ENCODE measurements at places on chromosomes 3 and 15.

GRCh38 chr3:40504636-40505430, 1.0 kb upstream of the ZNF620 start:
- DNase-seq, result no peak

GRCh38 chr3:1197051-1197450, 104.2 kb downstream of the CNTN6 start:
- no peak for DNase-seq

DNA sequence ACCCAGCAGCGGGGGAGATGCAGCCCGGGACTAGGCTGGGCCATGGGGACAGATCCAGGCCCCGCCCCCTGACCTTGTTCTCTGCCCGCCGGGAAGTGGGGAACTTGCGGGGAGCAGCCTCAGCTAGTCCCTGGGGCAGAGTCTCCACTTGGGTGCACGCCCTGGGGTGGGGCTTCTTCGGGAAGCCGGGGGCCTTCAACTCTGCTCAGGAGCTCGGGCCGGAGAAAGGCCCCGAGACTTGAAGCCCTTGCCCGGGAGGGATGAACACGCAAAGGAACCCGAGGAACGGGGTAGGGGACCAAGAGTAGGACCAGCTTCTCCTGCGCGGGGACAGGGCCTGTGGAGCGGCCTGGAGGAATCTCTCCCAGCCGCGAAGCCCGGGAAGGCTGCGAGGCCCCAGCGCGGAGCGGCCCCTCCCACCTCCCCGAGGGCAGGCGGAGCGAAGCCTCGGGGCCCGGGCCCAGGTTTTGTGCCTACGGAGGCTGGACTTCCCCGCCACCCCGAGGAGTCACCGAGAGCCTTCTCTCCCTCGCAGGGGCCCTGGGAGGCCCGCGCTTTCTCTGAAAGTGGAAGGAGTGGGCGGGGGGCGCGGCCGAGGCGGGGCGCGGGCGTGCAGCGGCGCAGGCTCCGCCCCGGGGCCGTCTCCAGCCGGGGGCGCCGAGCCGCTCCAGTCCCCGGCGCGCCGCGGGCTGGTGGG, at the start of gene ITPKA:
Gene ITPKA (plus strand): TSS at position 670 of the 697 bp plus-strand sequence. CDS start 54 bp downstream, outside the sequence.
- DNase-seq, result peak; percentile 45

DNA sequence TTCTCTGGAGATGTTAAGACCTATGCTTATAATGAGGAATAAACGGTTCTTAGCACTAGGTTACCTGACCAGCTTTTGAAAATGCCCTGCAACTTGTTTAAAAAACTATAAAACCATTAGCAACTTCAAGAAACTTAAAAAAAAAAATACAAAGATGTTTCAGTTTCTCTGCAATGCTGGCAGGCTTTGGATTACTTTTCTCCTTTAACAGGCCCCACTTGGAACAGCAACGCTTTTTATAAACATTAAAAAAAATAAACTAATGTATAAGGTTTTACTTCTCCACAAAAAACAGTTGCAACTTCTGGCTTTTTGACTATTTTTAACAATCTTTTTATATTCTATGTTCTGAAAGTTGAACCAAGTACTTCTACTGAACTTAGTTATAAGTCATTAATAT, 1006.7 kb downstream of the ROBO1 start:
- no peak for DNase-seq

DNA sequence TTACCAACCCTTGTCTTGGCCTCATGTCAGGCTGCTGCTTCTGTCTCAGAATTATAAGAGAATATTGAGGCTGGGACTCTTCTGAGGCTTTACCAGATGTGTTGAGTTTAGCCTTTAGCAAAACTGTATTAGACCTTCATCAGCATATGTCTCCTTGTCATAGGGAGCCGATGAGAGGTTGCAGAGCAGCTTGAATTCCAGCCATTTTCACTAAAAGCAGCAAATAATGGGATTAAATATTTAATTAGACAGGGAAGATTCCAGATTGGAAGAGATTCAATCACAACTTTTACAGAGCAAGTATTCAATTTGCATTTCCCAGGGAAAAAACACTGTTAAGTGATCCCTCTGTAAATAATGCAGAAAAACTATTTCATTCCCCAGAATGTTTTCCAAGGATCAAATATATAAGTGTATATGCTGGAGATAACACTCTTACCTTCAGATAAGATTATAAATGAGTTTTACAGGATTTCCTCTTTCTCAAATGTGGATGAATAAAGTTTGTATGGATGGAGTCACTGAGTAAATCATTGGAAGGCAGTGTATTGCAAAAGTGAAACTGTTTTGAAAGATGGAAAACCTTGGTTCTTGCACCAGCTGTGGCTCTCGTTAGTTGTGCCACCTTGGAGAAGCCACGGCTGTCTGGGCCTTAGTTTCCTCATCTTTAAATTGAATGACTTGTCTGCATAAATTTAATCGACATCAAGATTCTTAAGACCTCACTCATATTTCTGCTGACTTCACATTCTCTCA, 466.4 kb upstream of the SGO1 start:
- no peak for DNase-seq

DNA sequence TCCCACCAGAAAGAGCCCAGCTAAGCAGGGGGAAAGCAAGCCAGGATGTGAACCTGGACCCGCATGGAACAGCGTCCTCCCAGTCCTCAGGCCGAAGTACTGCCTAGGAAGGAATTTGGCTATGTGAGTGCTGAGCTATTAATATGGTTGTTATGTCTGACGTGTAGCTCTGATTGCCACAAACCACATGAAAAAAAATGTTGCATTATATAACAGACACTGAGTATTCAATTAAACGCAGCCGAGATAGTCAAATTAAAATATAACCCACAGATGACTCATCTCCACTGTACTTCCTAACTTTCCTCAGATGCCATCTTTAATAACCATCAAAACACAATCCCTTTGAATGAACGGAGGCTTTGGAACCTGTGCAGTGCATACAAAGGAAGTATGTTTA, 111.1 kb downstream of the GABRB3 start:
- no peak for DNase-seq

DNA sequence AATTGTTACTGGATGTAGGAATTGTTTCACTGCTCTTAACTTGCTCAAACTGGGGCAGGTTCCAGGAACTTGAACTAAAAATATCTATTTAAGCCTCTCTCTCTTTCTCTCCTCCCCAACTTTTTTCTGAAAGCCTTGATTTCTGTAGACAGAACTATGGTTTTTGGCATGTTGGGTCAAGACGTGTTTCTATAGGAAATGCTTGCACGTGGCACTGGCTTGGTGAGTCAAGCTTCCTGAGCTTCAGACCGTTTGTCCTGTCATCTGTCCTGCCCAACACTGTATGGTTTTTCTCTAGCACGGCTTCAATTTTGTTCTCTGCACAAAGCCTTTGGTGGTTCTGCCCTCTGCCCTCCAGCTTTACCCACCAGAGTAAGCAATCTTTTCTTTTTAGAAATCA, 13.5 kb downstream of the EAF1 start:
- DNase-seq, result no peak

DNA sequence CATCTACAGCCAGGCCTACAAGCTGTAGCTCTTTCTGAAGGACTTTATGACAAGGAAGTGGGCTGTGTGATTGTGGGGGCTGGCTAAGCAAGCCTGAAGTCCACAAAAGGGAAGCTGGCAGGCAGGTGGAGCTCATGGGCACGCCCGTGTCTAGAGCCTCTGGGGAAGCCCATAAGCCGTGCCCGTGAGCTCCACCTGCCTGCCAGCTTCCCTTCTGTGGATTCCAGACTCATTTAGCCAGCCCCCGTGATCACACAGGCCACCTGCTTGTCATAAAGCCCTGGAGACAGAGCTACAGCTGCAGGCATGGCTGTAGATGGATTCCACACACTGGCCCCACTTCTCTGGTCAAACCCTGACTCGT, 15.2 kb downstream of the EFCC1 start:
- peak; percentile 62 for DNase-seq

DNA sequence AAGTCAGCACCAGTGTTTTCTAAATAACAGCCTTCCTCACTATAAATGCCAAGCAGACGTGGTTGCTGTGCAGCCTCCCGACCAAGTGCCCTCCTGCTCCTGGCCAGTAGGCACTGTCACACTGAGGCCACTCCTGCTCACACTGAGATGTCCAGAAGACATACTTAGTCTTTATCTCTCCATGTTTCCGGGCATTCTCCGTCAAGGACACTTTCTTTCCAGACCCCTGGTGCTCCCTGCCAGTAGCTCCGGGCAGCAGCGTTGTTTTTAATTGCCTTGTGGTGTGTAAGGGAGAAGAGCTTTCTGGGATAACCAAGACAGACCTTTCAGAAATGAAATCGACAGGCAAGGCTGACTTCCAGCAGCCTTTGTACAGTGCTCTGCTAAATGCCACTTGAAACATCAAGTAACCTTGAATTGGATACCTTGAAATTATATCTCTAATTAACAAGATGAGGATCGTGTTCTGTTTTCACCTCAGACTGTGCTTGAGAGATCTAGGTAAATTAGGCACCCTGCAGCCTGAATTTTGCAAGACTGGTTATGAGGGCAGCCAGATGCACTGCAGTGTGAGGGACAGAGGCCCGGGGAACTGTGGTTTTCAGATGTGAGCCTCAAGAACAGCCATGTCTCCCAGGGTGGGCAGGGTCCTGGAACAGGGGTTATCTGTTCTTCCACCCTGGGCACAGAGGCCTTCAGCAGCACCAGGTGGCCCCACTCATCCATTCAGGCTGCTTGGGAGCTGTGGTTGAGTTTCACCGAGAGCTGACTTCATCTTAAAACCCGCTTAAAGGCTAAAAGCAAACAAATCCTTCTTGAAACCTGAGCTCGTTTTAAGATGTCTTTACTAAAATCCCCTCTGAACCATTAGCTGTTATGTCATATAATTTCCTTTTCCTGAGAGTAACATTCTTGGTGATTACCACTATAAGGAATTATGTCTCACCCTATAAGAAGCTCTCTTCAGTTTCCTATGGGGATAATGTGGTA, 105.5 kb upstream of the IL12A start:
- no peak for DNase-seq

- DNase-seq, result no peak
Observed at GRCh38 chr3:34200576-34200975, 402.1 kb downstream of the PDCD6IP start.

DNA sequence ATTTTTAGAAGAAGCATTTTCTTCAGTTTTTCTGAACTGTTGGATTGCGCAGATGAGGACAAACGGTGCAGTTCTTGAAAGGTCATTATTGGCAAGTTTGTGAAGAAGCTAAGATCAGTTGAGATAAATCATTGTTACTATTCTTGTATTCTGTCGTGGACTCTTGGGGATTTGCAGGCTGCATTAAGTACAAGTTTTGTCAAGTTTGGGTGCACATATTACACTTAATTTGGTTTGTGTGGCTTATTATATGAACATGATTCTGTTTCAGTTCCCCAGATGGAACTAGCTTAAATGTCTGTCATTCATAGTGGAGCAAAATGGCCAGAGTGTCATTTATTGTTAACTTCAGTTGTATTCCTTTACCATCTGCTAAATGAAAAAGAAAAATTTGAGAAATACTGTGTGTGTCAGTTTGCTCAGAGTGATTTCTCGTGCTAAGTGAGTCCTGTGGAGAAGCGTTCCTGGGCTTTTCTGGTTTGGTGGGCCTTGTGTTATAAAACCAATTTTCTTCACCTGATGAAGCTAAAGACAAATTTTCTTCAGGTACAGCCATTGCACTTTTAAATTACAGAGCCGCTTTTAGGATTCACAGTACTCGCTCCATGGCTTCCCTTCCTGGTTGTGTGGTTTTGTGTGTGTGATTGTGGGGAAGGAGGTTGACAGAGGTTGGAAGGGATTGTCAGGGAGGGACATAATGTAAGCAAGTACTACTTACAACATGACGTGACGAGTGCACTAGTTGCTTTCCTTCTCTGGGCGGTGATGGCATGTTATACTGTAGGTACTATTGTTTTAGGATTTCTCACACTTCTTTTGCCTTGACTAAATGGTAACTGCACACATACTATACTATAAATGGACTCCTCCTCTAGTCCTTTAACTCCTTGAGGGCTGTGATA, 1.7 kb downstream of the AKAP13 start:
- no peak for DNase-seq

DNA sequence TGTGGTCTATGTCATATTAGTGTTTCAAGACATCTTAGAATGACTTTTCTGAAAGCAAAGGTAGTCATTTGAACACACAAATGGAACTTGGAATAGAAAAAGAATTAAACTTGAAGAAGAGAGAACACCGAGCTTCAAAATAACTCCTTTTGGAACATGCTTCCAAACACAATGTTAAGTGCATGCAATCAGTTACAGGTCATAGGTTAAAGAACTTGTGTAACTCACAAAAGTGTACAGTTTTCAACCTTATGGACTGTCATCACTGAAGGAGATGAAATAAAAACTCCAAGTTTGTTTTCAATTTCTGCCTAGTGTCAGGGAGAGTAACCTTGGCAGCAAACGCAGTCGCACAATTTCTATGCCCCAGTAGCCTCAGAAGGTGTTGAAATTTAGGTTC, 192.9 kb upstream of the NECTIN3 start:
- DNase-seq, result no peak

GRCh38 chr3:115658032-115658336, 34.7 kb downstream of the GAP43 start:
- DNase-seq, result no peak

GRCh38 chr3:68295457-68295856, 636.9 kb downstream of the TAFA4 start:
- DNase-seq, result no peak

DNA sequence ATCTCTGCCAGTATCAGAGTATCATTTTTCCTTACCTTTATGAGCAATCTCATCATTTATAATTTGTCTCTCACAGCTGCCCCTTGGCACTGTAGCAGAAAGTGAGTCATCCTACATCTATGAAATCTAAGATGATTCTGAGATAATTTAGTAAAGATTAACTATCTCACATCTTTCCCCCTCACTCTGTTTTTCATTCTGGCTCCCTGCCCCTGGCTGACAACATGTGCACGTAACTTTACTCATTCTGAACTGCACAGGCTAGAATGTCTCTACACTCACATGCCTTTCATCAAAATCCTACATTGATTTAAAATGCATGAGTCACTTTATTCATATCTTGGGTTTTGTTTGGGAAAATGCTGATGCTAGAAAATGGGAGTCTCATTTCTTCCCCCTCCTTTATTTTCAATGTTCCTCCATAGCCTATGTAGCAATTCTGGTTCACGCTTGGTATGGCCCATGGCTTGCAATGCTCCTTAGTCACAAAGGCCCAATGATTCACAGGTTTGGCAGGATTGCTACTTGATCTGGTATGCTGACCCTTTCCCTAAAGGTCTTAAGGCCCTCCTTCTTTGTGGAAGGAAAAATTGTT, 838.5 kb downstream of the TUSC7 start:
- DNase-seq, result no peak

DNA sequence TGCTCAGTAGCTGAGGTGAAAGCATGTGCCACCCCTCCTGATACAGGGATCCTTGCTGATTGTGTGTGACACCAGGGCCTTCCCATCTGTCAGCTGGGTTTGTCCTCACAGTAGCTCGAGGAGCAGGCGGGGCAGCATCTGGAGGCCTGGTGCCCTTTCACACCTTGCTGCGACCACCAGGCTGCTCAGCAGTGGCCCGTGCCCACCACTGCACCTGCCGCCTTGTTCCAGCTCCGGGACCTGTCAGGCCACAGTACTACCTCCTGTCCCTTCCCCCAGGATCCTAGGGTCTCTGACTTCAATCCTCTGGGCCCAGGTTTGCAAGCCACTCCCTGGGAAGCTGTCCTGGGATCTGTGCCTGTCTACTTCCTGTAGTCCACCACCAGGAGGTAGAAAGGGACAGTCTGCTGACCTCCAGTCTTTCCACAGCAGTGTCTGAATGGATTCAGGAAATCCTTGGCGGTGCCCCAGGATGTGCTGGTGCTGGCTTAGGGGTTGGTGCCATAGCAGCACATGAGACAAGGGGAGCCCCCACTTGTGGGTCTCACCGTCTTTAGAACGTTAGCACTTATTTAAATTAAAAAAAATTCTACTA, 27.5 kb downstream of the APBA2 start:
- no peak for DNase-seq

- no peak for DNase-seq
Observed at GRCh38 chr3:24793896-24794295, 299.2 kb upstream of the THRB start.

Measured in GF-D8 (cell line).